ENCODE measurements at places on chromosomes 12 and 14.

GRCh38 chr14:52153939-52154338 is 85.1 kb upstream of the NID2 start:
- no peak for DNase-seq

DNA sequence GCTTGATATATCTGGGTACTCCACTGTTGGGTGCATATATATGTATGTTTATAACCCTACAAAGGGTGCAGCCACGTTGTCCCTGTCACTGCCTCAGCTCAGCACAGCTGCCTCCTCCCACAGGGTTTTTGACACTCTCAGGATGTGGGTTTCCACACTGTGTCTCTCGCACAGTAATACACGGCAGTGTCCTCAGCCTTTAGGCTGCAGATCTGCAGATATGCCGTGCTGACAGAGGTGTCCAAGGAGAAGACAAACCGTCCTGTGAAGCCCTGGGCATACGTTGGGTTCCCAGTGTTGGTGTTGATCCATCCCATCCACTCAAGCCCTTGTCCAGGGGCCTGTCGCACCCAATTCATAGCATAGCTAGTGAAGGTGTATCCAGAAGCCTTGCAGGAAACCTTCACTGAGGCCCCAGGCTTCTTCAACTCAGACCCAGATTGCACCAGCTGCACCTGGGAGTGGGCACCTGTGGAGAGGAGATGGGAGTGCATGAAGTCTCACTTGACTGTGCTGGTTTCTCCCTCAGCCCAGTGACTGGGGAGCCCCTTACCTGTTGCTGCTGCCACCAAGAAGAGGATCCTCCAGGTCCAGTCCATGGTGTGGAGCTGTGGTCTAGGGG is 498.7 kb downstream of the TMEM121 start:
- DNase-seq = no peak

DNA sequence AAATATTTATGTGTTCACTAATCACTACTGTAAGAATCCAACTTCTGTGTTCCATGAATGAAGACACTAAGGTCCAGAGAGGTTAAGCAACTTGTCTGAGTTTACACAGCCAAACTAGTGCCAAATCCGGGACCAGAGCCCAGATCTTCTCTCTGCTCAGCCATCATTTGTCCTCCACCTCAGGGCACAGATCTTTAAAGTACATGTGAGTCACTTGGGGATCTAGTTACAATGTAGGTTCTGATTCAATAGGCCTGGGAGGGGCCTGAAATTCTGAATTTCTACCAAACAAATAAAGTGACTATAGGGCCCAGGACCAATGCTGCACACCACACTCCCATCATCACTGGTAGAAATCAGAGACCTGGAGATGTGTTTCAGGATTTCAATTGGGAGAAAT is 162.9 kb downstream of the GXYLT1 start:
- no peak for DNase-seq

GRCh38 chr12:19298836-19299605 is 140.3 kb upstream of the AEBP2 start:
- DNase-seq = no peak

Data from tibial nerve (tissue), 4 donors.